ENCODE measurements at places on chromosomes 7 and 10.

GRCh38 chr10:126921162-126921561 is 15.9 kb downstream of the DOCK1 start:
- no peak for DNase-seq

- peak; percentile 15 for DNase-seq
Measured at GRCh38 chr10:67520924-67521520, 175.0 kb downstream of the CTNNA3 start.

DNA sequence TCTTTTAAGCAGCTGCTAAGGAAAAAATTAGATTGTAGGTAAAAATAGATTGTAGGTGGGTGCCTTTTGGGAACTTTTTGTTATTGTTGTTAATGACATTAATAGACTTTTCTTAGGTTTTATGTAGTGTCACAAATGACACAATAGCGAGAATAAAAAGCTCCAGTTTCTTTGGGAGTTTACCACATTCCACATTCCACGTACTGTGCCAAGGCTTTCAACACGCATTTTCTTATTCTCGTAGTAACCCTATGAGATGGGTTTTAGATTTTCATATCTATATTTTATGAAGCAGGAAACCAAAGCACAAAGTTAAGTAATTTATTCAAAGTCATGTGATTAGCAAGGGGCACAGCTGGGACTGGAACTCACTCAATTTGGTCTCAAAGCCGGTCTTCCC is 103.8 kb downstream of the XRCC2 start:
- no peak for DNase-seq

DNA sequence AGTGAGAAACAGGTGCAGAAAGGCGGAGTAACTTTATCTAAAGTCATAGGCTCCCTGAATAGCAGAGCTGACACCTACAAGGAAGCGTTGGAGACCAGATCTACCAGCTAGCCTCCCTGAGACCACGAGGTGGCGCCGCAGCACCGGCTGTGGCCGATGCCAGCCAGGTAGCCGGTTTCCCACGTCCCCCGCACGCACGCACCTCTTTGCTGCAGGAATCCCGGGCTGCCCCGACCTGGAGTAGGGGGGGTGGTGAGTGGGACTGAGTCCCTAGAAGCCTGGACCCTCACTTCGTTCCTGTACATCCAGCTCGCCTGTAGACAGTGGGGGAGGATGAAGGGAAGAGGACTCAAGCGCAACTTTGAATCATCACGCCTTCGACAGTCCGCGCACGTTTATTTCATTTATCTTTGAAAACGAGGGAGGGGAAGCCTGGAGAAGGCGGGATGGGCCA is 3.7 kb downstream of the ELOVL3 start:
- DNase-seq, result peak; percentile 87

DNA sequence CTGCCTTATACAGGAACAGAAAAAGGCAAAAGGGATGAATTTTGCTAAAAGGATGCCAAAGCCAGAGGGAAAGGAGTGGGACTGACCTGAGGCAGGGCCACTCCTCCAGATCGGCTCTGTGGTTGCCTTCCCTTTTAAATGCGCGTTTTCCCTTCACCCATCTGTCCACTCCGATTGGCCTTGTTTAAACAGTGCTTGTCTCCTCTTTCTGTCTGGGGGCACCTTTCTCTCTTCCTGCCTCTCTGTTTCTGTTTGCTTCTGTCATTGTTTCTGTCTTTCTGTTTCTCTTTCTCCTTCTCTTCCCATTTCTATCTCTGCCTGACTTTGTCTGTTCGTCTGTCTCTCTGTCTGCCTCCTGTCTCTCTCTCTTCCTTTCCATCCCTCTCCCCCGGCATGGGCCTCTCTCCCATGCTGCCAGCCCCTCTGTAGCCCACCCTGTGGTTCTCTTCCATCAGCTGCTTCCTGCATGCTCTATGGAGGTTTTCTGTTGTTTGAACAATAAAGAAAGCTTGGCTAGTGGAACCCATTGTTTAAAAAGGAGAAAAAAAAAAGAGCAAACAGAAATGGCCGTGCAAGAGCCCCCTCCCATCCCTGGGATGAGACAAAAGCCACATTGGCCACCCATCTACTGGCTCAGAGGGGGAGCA is 29.5 kb upstream of the HSPB1 start:
- DNase-seq, result no peak

- DNase-seq, result no peak
Measured at GRCh38 chr10:81248886-81249285, 626.1 kb upstream of the NRG3 start.

DNA sequence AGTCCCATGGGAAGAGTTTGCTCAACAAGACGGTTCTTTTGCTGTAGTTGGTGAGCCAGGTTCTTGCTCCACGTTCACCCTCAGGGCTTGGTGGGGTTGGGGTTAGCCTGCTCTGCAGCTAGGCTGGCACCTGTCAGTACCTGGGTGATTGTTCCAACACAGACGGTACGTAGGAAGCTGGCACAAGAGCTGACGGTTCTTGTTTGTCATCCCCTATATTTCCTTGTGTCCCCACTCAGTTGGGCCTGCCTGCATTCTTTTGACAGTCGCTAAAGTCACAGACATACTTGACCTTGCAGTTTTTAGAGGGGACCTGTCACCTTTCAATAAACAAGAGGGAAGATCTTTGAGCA is 40.2 kb upstream of the SYPL1 start:
- DNase-seq, result no peak

GRCh38 chr10:130495116-130495862 is 359.1 kb downstream of the GLRX3 start:
- DNase-seq, result no peak

- DNase-seq, result no peak
Measured at GRCh38 chr10:88989824-88990383, 694 bp upstream of the FAS start.

- no peak for DNase-seq
Measured at GRCh38 chr10:71970869-71971268, 6.7 kb downstream of the CHST3 start.

DNA sequence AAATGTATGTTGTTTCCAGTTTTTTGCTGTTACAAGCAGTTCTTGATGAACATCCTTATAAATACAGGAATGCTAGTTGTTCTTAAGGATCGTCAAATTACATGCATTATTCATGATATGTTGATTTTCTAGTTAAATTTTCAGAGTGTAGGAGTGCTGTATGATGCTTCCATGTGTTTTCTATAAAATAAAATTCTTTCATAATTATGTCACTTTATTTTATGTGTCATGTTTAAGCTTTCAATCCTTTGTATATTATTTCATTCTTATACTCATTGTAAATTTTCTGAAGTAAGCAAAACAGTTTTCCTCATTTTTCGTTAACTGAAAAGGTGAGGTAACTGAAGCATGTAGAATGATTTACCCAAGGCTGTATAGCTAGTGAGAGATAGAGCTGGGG is 16.8 kb upstream of the MYPN start:
- DNase-seq, result no peak

- no peak for DNase-seq
Measured at GRCh38 chr10:88256886-88257285, 326.2 kb downstream of the RNLS start.

GRCh38 chr10:58048936-58049335 is 218.8 kb downstream of the IPMK start:
- DNase-seq, result no peak

- no peak for DNase-seq
Measured at GRCh38 chr10:5632446-5632845, 33.9 kb downstream of the ASB13 start.

- no peak for DNase-seq
Measured at GRCh38 chr7:30625283-30625682, 30.6 kb downstream of the GARS1 start.

DNA sequence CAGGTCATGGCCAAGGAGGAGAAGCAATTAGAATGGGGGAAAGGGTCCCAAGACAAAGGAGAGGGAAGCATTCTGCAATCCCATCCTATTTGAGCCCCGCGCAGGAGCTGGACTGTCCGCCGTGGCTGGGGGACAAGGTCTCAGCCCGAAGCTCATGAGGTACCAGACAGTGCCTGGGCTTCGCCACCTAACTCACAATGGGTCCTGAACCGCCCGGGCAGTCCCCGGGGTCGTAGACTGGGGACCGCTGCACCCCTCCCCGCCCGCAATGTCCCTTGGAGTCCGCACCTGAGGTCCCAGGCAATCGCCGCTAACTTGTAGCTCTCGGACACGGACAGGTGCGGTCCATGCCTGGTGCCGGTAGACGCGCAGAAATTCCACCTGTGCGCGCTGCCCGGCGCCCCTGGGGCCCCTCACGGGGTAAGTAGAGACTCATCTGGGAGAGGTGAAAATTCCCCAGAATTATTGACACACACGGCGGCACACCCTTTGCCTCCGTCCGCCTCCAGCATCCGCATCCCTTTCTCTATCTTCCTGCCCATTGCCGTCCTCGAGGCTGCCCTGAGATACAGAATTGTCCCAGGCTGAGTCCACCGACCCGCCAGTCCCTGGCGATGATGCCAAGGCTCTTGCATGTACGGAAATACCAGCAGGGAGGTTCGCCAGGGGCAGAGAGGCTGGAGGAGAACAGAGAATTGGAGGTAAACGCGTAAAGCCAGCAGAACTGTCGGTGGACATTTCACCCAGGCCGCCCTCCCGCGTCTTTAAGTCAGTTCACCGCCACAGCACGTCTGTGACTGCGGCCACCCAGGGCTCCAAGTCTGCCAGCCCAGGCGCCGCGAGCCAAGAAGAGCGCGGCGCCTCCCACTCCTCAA is 1.8 kb downstream of the CHRM2 start:
- no peak for DNase-seq

DNA sequence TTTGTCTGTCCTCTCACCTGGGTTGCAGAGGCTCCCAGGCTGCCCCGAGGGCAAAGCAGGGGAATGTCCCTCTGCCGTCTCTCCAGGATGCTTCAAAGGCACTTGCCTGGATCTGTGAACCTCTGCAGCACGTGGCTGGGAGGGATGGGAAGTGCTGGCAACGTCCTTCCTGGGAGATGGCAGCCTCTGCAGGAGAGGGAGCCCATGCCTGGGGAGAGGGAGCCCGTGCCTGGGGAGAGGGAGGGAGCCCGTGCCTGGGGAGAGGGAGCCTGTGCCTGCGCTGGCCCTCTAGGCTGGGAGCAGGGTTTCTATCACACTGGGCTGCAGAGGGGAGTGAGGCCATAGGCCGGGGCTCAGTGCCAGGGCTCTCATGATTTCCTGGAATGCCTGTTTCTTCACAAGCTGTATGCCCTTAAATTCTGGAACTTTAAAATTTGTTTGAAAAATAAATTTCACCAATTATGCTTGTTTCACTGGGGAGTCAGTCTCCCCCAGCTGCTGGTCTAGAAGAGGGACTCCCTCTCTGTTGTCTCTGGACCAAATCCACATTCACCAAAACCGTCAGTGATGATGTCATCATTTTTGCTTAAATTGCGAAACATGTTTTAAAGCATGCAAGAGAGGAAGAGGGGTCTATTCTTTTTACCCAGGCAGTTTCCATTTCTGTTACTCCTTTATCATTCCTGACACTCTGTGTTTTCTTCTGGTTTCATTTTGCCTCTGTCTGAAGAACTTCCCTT is 135.7 kb downstream of the DNAJB6 start:
- DNase-seq, result no peak

DNA sequence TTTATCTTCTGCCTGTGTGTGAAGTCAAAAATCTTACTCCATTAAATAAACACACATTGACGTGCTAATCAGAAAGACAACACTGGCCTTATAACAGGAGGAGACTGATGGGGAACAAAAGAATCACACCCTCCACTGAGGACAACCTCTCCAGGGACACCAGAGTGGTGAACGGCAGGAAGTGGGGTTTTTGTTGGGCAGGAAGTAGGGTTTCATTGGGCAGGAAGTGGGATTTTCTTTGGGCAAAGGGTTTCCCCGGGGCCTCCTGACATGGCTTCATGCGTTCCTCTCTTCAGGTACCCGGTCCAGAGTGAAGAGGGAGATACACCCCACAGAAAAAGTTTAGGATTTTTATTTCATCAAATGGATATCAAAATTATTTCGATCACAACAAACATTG is 30.6 kb downstream of the ADARB2 start:
- DNase-seq, result no peak

- no peak for DNase-seq
Measured at GRCh38 chr7:91311839-91312238, 47.6 kb downstream of the FZD1 start.

GRCh38 chr7:128404886-128405470 is 4.8 kb downstream of the IMPDH1 start:
- no peak for DNase-seq

DNA sequence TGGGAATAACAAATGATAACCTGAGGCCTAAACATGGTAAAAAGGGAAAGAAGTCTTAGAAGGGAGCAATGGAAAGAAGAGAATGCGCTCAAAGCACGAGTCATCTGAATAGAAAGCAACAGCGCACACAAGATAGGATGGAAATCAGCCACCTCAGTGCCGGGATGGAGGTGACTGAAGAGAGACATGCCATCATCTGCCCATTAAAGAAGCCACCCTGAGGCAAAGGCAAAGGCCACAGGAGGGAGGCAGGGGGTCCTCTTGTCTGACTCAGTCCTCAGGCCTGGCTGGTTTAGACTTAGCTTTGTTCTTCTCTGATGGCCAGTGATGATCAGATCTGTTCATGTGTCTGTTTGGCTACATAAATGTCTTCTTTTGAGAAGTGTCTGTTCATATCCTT is 180.6 kb downstream of the CHCHD3 start:
- no peak for DNase-seq

DNA sequence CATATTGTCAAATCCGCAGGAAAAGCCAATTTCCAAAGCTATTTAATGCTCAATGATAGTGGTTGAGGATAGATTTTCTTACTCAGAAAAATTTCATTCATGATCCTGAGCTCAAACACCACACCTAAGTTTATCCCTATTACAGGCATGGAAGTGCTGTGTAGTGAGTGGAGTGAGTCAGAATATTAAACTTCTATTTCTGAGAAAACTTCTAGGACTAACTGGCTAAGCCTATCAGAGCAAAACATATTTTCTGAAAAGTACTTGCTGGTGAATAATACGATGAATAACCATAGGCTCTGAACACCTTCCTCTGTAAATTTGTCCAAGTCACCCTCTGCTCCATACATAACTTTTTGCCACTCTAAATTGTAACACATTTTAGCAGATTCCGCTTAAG is 221.5 kb downstream of the SUGCT start:
- DNase-seq, result no peak

GRCh38 chr7:117572856-117573620 is 93.2 kb downstream of the CFTR start:
- no peak for DNase-seq
